ENCODE measurements at places on chromosomes 12 and 14.

- no peak for DNase-seq
Observed at GRCh38 chr12:50922820-50923219, 29.5 kb upstream of the HIGD1C start.

GRCh38 chr12:12691549-12691948 is 4.4 kb downstream of the GPR19 start:
- DNase-seq = no peak

DNA sequence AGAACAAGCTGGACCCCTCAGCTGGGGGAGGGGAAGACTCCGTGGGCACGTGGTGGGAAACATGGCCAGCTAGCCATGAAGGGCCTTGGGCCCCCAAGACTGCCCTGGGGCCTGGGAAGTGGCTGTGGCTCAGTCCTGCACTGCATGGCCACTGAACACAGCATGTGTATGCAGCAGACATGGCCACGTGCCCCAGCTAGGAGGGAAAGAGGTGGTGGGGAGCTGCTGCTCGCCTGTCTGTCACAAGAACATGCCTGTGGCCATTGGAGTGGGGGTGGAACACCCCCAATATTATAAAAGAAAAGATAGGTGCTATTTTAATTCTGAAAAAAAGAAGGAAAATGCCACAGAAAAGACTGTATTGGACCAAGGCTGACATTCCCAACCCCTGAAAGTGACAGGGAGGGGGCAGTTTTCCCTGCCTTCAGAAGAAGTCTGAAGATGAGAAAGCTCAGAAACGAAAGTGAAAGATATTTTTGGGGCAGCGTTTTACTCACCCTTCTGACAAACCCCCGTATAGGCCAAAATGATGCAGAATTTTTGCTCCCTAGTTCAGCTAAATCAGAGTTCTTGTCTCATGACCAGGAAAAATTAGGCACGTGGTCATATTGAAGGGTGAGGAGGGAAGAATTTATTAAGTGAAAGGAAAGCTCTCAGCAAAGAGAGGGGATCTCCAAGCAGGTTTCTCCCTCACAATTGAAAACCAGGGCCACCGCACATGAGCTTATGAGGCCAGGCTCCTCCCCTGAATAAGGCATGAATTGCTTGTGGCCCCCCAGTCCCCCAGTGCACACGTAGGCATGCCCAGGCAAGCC is 35.2 kb upstream of the PCNX1 start:
- DNase-seq = no peak

DNA sequence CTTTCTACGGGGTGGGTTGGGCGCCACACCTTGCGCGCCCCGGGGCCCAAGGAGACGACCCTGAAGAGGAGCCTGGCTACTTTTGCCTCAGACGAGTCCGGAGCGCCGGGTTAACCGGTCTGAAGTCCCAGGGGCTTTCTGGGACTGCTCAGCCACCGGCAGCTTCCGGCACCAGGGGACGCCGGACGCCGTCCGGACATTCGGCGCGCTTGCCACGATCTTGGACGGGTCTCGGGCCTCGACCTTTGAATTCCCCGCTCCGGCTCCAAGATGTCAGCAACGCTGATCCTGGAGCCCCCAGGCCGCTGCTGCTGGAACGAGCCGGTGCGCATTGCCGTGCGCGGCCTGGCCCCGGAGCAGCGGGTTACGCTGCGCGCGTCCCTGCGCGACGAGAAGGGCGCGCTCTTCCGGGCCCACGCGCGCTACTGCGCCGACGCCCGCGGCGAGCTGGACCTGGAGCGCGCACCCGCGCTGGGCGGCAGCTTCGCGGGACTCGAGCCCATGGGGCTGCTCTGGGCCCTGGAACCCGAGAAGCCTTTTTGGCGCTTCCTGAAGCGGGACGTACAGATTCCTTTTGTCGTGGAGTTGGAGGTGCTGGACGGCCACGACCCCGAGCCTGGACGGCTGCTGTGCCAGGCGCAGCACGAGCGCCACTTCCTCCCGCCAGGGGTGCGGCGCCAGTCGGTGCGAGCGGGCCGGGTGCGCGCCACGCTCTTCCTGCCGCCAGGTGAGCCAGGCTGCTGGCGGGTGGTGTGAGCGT is at the start of gene ACOT4:
TSS of gene ACOT4 (plus strand) at position 184 of the 760 bp plus-strand sequence. CDS start at position 271, 87 bp downstream.
- DNase-seq = no peak

DNA sequence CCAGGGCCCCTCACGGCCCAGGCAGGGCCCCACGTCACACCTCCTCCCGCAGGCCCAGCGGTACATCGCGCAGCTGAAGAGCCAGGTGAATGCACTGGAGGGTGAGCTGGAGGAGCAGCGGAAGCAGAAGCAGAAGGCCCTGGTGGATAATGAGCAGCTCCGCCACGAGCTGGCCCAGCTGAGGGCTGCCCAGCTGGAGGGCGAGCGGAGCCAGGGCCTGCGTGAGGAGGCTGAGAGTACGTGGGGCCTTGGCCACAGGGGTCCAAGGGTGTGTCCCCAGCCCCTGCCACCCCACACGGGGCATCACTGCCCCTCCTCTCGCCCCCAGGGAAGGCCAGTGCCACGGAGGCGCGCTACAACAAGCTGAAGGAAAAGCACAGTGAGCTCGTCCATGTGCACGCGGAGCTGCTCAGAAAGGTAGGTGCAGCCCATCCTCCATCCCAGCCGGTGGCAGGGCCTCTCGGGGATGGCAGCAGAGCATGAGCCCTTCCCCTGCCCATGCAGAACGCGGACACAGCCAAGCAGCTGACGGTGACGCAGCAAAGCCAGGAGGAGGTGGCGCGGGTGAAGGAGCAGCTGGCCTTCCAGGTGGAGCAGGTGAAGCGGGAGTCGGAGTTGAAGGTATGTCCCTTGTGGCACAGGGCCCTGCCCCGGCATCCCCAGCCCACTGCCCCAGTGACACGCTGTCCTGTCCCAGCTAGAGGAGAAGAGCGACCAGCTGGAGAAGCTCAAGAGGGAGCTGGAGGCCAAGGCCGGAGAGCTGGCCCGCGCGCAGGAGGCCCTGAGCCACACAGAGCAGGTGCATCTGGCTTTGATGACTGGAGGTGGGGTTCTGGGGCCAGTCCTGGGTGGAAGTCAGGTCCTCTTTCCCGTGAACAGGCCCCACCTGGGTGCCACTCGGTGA is 20.9 kb downstream of the HIP1R start:
- DNase-seq = no peak

DNA sequence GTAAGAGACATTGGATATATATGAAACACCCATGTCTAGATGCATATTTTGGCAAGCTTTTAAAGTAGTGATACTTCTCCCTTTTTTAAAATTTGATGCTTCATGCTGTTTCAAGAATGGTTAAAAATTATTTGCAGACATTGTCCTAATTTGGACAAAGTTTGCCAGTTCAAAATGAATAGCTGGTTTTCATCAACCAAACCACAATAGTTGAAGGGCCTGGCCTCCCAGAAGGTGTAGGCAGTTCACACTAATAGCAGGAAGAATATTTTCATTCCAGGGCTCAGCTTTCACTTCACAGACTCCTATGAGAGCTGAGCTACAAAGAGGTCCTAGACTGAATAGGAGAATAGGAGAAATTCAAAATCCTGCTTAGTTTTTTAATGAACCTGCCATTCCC is 78.7 kb downstream of the STXBP6 start:
- DNase-seq = no peak

DNA sequence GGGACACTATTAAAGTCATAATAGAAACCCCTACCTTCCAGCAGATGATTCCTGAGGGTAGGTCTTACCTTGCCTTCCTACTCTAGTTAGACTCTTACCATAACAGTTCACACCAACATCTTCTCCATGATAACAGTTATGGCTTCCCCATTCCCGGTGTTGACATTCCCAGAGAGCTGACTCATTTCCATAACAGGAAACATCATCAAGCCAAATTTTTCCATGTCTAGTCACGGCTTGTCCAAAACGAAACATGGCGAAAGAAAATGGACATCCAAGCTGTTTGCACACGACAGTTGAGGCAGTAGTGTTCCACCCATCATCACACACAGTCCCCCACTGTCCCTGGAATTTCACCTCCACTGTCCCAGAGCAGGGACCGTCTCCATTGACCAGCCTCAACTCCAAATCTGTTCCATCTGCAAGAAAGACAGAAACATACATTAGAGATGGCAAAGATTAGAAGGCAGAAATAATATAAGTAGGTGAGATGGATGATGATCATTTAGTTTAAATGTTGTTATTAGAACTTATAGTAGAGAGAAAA is 10.6 kb downstream of the CD163L1 start:
- no peak for DNase-seq

- no peak for DNase-seq
Observed at GRCh38 chr12:2080604-2081003, 27.8 kb downstream of the CACNA1C start.

DNA sequence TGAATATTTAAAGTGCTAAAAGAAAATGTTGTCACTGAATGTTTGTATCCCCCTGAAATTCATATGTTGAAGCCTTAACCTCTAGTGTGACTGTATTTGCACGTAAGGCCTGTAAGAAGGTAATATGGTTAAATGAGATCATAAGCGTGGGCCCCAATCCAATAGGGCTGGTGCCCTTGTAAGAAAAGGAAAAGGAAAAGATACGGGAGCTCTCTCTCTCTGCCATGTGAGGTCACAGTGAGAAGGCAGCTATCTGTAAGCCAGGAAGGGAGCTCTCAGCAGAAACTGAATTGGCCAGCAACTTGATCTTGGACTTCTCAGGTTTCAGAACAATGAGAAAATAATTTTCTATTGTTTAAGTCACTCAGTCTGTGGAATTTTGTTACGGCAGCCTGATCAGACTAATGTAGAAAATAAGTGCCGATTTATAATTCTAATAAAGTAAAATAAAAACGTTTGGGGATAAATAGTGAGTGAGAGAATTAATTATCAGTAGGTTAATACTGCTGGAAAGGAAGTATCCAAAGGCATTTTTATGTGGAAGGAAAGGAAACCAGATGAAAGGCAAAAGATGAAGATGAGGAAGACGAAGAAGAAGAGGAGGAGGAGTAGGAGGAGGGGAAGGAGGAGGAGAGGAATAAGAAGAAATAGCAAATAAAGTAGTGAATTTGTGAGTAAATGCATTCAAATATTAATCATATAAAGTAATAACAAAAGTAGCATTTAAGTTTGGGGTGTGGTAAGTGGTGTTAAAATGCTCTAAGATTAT is 188.5 kb upstream of the KRR1 start:
- no peak for DNase-seq

DNA sequence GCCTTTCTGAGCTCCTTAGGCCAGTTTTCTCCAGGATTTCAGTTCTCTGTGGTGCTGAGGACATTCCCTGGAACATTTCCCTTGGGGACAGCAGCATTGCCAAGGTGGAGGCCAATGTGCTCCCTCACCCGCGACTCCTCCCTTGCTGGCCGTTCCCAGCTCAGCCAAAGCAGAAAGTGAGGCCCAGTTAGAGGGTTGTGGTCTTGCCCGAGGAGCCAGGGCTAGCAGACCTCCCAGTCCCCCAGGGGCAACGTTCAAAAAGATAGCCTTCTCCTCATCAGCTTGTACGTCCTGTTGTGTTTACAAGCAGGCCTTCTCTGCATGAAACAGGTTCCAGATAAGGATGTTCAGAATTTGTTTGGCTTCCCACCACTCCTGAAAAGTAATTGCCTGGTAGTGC is 78.4 kb downstream of the SSPN start:
- DNase-seq = no peak

GRCh38 chr14:44979273-44979672 is 17.3 kb downstream of the TOGARAM1 start:
- DNase-seq = no peak

DNA sequence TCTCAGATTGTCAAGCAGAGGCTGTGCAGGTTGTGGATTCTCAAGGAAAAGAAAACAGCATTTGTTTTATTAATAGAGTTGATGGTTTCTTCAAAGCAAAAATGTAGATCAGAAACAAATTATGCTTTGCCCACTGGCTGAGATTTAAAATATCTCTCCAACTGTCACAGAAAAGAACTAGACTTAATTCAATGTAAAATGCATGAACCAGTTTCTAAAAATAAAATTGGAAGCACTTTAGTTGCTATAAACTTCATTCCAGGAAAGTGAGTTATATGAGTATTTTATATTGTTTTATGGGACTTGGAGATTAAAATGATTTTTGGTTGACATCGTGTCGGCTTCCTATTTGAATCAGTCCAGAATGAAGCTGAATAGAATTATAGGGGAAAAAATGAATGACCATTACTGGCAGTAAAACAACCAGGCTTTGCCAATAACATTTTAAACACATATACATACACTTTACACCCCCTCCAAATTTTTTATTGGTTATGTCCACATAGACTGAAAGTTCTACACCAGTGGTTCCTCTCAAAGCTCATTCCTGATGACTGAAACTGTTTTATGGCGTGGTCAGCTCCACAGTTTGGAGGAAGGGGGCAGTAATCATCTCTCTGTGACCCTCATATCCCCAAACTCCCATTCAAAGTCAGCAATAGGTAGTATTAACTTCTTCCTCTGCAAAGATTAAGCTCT is 55.5 kb upstream of the DAAM1 start:
- DNase-seq = no peak

DNA sequence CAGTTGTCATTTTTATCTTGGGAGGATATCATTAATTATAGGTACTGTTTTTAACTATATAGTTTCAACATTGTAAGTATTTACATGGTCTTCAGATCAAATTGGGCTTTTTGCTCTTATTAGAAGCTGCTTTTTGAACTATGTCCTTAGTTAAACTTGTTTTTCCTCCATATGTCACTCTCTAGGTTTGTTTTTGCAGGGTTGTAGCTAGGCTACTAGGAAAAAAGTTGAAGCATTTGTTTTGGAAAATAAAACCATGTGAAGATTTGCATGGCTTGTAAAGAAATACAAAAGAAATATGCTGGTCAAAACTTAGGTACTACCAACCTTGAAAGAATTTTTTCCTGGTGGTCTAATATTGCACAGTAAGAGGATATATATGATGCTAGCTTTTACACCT is 3.4 kb downstream of the ARID2 start:
- no peak for DNase-seq

DNA sequence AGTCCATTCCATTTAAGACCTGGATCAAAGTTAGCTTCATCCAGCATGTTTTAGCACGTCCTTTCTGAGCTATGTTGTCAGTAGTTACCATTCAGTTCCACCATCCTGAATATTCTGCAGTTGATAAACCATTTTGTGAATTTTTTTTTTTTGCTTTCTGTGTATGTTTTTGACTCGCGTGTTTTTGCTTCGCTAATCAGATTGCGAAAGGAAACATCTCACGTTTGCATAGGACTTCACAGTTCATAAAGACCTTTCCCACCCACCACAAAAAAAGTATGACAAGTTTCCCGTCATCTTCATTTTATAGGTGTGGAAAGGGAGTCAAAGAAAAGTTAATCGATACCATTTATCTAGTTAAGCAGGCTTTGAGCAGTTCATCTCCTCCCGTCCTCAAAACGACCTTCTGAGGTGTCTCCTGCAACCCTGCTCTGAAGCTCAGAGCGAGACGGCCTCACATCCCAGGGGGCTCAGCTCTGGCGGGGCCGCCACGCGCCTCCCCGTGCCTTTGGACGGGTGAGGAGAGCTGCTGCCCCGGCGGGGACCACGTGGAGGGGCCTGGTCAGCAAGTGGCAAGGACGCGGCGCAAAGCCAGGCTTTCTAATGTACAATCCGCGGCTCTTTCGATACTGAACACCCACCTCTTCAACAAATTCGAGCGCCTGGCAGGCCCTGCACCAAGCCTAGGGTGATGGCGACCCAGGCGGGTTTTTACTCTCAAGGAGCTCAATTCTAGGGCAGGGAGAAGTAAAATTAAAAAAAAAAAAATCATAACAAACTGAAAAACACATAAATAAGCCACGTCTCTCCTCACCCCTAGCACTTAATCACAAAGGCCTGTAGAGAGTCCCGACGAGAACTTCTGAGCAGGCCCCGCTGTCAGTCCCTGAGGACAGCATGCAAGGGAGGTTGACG is 988 bp upstream of the TMEM263 start:
- DNase-seq = peak; percentile 29
